ENCODE measurements at places on chromosomes 2 and 18.

- DNase-seq = no peak
These were observed 248 bp downstream of the HAAO start for GRCh38 chr2:42792087-42792582.

DNA sequence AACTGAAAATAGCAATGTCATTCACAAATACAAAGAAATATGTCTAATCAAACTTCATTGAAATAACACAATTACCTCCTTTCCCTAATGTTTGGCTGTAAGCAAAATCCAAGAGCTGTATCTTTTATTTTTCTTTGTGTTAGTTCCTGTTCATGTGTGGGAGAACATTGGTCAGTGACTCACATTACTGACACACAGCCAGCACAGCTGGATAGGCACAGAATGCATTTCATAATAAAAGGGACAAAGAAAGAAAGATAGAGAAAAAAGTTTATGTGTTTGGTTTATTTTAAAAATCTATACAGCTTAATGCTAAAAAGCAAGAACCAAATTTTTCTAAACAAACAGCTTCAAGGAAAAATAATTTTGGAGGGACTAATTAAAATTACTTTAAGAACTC, 185.6 kb upstream of the COL3A1 start:
- DNase-seq = peak; percentile 15

- no peak for DNase-seq
These were observed 7.1 kb upstream of the KCMF1 start for GRCh38 chr2:84963692-84964405.

- DNase-seq = peak; percentile 25
These were observed 18.7 kb upstream of the SULT1C3 start for GRCh38 chr2:108220942-108221541.

DNA sequence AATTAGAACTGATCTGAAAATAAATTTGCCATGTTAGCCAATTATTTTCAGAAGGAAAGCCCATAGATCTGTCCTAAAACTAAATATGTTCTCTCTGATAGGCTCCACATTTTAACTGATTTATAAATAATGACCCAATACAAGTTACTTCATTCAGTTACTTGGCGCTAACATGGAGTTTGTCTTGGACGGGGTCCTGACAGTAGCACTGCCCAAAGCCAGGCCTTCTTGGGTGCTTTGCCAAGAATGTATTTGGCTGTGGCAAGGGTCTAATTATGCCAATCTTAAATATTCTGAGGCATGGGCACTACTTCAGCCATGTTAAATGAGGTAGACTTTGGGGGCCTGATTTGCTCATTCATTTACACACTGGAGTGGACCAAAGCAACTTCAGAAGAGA, 135.0 kb upstream of the PKDCC start:
- no peak for DNase-seq

GRCh38 chr2:11947956-11948355, 201.5 kb downstream of the LPIN1 start:
- DNase-seq = no peak

GRCh38 chr2:68108120-68108519, 45.3 kb upstream of the C1D start:
- DNase-seq = no peak

DNA sequence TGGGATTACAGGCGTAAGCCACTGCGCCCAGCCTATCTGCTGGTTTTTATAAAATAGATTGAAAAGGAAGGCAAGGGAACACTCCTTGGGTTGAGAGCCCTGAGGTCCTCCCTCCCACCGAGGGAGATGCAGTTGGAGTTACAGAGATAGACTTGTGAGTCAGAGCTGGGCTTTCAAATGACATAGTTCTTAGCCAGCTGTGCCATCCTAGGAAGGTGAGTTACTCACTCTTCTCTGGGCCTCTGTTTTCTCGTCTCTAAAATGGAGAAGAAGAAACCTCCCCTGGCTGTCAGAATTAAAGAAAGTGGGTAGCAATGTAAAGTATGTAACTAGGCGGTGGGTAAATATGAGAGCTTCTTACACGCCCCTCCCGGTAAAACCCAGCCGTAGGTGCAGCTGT, 2.4 kb downstream of the LRRFIP1 start:
- no peak for DNase-seq

GRCh38 chr18:10916865-10917264, 232.5 kb downstream of the PIEZO2 start:
- DNase-seq = no peak

All from globus pallidus (tissue), 1 donor.